LHCN-M2 (cell line): ENCODE measurements at places on chromosomes 12 and 14.

- DNase-seq, result no peak
Measured at GRCh38 chr14:35333797-35334743, 41.9 kb downstream of the PSMA6 start.

DNA sequence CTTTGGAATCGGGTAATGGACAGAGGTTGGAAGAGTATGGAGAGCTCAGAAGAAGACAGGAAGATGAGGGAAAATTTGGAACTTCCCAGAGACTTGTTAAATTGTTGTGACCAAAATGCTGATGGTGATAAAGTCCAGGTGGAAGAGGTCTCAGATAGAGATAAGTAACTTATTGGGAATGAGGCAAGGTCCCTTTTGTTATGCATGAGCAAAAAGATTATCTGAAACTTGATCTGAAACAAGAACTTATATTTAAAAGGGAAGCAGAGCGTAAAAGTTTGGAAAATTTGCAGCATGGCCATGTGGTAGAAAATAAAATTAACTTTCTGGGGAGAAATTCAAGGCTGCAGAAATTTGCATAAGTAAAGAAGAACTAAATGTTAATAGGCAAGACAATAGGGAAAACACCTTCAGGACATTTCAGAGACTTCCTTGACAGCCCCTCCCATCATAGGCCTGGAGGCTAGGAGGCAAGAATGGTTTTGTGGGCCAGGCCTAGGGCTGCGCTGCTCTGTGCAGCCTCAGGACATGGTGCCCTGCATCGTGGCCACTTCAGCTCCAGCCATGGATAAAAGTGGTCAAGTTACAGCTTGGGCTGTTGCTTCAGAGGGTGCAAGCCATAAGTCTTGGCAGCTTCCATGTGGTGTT, 425.7 kb upstream of the PRICKLE1 start:
- DNase-seq, result no peak

DNA sequence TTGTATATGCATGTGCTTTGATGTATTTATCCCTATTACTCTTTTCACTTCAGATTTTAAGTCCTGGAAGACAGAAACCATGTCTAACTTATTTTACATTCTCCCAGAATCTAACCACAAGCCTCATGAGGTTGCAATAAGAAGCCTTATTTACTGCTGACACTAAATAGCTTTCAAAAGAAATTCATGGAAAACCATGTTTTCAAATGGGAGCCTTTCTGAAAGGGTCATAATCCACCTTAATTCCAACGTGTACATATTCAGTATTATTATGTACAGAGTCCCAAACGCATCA, 34.4 kb downstream of the CORO1C start:
- no peak for DNase-seq

DNA sequence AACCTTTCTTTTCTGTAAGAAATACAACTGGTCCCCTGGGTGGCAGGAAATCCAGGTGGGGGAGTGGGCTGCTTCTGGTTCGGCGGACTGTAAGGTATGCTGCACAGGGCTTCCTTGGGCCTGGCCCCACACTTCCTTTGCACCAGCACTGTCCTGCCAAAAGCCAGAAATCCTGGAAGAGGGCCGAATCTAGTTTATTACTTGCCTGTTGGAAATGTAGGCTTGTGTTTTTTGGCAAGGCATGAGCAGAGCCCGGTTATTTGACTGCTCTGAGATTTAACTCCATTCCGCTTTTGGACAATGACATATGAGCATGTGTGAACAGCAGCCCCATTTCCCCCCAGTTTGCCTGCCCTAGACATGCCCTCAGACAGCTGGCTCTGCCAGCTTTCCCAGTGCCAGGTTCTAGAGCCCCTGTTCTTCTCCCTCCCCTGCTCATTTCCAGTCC, 86.6 kb downstream of the BORCS5 start:
- no peak for DNase-seq

DNA sequence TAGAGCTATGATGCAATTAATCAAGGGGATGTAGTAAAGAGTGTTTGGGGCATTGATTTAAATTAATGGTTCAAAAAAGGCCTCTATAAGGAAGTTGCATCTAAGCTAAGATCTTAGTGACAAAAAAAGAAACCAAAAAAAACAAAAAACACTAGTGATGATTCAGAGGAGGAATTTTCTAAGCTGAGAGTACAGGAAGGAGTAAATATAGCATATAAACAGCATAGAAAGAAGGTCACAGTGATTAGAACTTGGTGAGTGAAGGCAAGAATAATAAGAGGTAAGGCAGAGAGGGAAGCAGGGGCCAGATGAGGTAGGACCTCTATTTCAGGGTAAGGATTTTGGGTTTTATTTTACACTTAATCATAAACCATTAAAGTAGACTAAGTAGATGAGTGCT, 48.0 kb upstream of the PDZRN4 start:
- no peak for DNase-seq

GRCh38 chr14:81450100-81450531, 50.0 kb upstream of the STON2 start:
- DNase-seq, result peak; percentile 94

- peak; percentile 75 for DNase-seq
Measured at GRCh38 chr14:49497725-49498348, 88.3 kb downstream of the RPS29 start.

DNA sequence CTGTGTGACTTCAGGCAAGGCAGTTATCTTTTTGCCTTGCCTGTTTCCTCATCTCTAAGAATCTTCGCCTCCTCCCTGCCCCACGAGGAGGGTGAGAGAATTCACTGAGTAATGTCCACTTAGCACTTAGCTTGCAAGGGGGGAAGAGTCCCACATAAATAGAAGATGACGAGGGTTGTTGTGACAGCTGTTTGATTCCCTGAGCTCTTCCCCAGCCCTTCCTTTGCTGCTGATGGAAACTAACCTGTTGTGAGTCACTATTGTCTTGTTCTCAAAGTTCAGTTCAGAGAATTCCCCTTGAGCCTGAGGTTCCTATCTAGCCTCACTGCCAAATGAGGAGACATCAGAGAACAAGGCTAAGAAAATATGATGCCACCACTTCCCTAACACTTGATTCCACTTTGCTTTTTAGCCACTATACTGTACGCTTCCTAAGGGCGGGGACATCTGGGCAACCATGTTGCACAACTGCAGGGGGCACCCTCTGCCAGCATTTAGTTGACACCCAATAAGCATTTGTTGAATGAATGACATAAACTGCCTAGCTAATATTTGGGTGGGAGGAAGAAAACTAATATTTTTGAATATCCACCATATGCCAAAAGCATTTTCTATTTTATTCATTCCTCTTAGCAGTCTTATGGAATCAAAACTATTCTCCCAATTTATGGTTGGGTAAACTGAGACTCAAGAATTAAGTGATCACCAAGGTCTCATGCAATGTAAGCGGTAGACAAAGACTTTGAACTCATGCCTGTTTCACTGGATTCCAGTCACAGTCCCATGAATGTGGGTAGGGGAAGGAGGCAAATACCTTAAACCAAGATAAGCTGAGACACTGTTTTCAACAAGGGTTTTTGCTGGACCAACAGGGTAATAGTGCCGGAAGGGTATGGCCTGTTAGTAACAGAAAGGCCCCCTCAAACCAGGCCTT, 77.6 kb downstream of the ZFP36L1 start:
- peak; percentile 99 for DNase-seq

GRCh38 chr14:65948302-65948701, 535.8 kb downstream of the FUT8 start:
- DNase-seq, result no peak

GRCh38 chr14:93824518-93825234, 36.4 kb upstream of the PRIMA1 start:
- no peak for DNase-seq

DNA sequence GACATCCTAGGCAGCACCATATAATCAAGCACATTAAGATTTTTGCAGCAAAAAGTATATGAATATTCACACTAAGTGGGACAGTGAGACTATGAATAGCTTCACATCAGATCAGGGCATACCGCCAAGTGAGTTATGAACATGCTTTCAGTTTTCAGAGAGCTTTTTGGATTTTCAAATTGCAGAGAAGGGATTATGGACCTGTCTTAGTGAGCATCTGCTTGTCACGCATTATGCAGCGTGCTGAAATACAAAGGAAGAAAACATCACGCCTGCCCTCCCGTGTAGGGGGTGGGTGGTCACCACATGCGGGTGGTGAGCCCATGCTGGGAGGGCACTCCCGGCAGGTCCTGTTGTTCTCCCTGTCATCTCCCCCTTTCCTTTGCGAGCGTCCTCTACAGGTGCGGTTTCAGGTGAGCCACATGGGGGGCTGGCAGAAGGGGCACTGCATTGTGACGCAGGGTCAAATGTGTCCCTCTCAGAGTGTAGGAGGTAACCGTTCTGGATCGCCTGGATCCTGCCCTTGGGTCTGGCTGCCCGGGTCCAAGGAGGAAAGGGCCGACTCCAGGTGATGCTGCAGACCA, 42.6 kb downstream of the TRAF3 start:
- no peak for DNase-seq

DNA sequence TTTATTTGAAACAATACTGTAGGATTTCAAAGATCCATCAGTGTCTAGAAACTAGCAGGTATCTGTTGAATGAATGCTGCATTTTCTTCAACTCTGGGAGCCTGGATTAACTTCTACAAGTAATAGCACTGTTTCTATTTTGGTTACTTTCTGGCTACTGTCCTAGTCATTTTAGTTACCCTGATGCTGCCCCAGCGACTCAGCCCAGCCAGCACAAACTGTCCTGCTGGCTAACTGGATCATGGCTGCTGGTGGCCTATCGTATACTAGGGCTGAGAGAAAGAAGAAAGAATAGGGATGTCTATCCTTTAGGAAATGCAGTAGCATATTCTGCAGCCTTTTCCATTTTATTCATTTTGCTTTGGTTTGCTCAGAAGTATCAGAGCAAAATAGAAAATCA, 53.9 kb downstream of the NTN4 start:
- DNase-seq, result peak; percentile 56

GRCh38 chr14:94994245-94994644, 163.1 kb downstream of the DICER1 start:
- DNase-seq, result no peak

DNA sequence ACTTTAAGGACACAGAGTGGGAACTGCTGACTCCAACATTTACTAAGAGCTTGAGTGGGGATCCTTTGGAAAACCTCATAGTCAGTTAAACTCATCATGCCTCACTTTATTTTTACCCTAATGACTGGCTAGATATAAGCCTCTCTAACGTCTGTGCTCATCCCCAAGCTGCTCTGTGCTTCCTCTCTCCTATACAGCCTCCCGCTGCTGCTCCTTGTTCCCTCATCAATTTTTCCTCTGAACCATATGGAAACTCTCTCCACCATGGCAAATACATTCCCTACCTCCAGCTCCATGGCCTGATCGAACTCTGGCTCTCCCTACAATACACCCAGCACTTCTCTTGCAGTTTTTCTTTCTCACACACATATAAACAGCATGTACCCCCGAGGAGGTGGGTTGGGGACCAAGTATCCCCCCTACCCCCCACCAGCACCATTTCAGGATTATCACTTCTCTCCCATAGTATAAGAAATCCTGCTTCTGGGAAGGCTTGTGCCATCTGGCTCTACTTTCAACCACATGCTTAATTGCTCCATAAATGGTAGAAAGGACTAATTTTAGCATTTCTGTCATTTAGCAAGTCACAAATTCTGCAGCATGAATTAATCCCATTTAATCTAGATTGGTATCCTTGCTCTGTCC, 39.2 kb upstream of the DYRK2 start:
- DNase-seq, result no peak

DNA sequence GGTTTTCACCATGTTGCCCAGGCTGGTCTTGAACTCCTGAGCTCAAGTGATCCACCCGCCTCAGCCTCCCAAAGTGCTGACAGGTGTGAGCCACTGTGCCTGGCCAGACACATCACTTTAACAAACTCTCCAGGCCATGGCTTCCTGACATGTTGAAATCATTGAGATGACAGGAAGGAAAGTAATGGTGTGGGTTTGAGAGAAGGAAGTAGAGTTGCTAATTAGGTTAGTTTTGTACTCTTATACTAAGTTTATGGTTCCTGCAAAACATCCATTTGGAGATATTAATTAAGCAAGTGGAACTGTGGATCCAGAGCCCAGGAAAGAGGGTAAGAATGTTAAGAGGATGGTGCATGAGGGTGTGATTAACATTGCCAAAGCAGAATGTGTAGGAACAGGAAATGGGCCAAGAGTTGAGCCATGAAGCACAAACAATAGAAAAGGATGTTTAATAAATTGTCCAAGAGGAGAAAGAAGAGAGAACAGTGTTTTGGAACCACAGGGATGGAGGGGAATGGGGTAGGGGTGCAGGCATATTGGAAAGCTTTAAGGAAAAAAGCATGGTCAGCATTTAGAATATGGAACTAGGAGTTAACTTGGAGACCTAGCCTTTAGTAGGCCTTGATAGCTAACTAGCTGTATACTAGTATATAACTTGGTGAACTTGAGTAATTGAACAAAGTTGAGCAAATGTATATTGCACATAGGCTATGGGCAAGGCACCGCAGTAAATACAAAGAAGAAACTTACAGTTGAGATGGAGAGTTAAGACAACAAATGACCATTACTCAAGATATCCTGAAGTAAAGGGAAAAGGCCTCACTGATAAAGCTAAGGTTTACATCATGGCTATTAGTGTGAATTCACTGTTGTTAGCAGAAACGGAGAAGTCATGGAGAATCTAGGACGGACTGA, 91.3 kb upstream of the DNM1L start:
- no peak for DNase-seq

DNA sequence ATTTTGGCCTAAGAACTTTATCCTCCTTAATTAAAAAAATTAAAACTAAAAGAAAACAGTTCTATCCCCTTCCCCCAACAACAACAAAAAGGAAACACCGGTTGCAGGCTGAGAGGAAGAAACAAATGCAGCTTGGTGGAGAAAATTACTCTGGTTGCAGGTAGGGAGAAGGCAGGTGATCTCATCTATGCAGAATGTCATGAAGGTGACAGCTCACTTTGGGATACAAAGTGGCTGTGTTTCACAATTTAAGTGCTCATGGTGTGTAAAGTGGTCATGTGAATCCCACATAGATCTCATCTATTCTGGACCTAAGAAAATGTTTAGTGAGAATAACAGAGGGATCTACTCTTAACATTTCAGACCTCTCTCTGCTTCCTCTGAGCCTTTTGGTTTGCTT, 219.7 kb upstream of the PKP2 start:
- DNase-seq, result no peak

DNA sequence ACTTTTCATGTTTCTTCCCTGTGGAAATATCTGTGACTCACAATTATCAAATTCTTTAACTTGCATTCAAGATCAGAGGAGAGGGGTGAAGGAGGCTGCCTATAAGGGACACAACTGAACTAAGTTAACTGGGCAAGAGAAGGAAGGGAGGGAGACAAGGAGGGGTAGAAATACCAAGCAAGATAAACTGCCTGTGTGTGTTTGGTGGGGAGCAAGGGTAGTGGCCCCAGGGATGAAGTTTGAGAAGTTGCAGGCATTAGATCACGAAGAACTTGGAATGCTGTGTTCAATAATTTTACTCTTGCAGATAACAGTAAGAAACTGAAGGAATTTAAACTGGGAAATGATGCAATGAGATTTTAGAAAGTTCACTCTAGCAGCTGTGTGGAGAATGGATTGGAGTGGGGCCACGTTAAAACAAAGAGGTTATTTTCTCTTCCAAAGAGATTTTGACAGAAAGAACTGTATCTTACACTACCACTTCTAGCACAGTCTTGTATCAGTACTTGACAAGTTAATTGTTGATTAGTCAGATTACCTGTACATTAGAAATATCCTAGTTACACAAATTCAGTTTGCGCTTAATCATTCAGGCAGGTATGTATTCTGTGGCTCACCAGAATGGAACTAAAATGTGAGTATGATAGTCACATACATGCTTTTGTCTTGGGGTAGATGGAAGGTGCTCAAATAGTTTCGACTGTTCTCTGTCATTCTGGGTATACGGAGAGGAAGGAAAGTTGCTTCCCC, 7.4 kb downstream of the PKP2 start:
- DNase-seq, result no peak

- DNase-seq, result no peak
Measured at GRCh38 chr12:124515981-124516380, 51.4 kb downstream of the NCOR2 start.

GRCh38 chr12:26425587-26426260, 230.4 kb downstream of the SSPN start:
- peak; percentile 5 for DNase-seq
